Psoas muscle (tissue), 8 donors: ENCODE measurements at places on chromosomes 3 and 15. TPM values are rescaled to one million over a fixed set of nuclear protein-coding genes. Genes with fewer than 3 reads are reported as not detected.

Gene P4HTM
- polyA plus RNA-seq: 4.1 TPM

Gene SLC15A2
- polyA plus RNA-seq: 0.36 TPM

Gene CALML4
- polyA plus RNA-seq: 1.5 TPM

Gene MESP2
- 0.17 TPM for polyA plus RNA-seq

Gene C3orf85
- polyA plus RNA-seq: 0.39 TPM

Gene LTF
- 0.73 TPM for polyA plus RNA-seq

Gene ECT2
- 1.9 TPM for polyA plus RNA-seq

Gene FAM107A
- 16.5 TPM for polyA plus RNA-seq

Gene DENND4A
- 11.2 TPM for polyA plus RNA-seq

Gene DOCK3
- 0.91 TPM for polyA plus RNA-seq

Gene GLDN
- polyA plus RNA-seq: 1.3 TPM

Gene LRTM1
- not detected for polyA plus RNA-seq

Gene SERPINI2
- 0.10 TPM for polyA plus RNA-seq

Gene JAGN1
- polyA plus RNA-seq: 45.2 TPM

Gene STRIT1
- polyA plus RNA-seq: 856 TPM

Gene P2RY14
- 1.2 TPM for polyA plus RNA-seq

Gene P2RY13
- 0.12 TPM for polyA plus RNA-seq

Gene RYR3
- polyA plus RNA-seq: 2.5 TPM

Gene GP9
- 0.04 TPM for polyA plus RNA-seq

Gene FANCD2OS
- polyA plus RNA-seq: not detected

Gene POLQ
- polyA plus RNA-seq: 0.01 TPM

Gene GPR149
- not detected for polyA plus RNA-seq

Gene SI
- polyA plus RNA-seq: 0.01 TPM

Gene IQCH
- 0.90 TPM for polyA plus RNA-seq

Gene GOLGA8Q
- polyA plus RNA-seq: 0.21 TPM

Gene MKRN2
- 18.6 TPM for polyA plus RNA-seq

Gene SLC24A5
- polyA plus RNA-seq: not detected

Gene ABCC5
- 70.9 TPM for polyA plus RNA-seq

Gene NUP210
- polyA plus RNA-seq: 0.29 TPM

Gene BCL2A1
- 0.25 TPM for polyA plus RNA-seq

Gene DUOXA2
- polyA plus RNA-seq: 0.11 TPM

Gene GRK7
- 0.64 TPM for polyA plus RNA-seq

Gene RPS17
- 1,927 TPM for polyA plus RNA-seq

Gene PROS1
- polyA plus RNA-seq: 5.2 TPM

Gene CD86
- 0.40 TPM for polyA plus RNA-seq

Gene CFAP20DC
- polyA plus RNA-seq: 0.03 TPM

Gene BHLHE40
- polyA plus RNA-seq: 16.7 TPM

Gene LMAN1L
- not detected for polyA plus RNA-seq

Gene PDZRN3
- 2.5 TPM for polyA plus RNA-seq

Gene CPN2
- polyA plus RNA-seq: 0.03 TPM

Gene FBLN2
- 12.8 TPM for polyA plus RNA-seq

Gene WWTR1
- 6.7 TPM for polyA plus RNA-seq

Gene SLC6A11
- polyA plus RNA-seq: not detected

Gene GOLGA6B
- not detected for polyA plus RNA-seq

Gene RPL39L
- polyA plus RNA-seq: 1.8 TPM
